ENCODE measurements at places on chromosomes 5 and 9.

- no peak for DNase-seq
Observed at GRCh38 chr5:44659334-44659733, 149.4 kb upstream of the MRPS30 start.

DNA sequence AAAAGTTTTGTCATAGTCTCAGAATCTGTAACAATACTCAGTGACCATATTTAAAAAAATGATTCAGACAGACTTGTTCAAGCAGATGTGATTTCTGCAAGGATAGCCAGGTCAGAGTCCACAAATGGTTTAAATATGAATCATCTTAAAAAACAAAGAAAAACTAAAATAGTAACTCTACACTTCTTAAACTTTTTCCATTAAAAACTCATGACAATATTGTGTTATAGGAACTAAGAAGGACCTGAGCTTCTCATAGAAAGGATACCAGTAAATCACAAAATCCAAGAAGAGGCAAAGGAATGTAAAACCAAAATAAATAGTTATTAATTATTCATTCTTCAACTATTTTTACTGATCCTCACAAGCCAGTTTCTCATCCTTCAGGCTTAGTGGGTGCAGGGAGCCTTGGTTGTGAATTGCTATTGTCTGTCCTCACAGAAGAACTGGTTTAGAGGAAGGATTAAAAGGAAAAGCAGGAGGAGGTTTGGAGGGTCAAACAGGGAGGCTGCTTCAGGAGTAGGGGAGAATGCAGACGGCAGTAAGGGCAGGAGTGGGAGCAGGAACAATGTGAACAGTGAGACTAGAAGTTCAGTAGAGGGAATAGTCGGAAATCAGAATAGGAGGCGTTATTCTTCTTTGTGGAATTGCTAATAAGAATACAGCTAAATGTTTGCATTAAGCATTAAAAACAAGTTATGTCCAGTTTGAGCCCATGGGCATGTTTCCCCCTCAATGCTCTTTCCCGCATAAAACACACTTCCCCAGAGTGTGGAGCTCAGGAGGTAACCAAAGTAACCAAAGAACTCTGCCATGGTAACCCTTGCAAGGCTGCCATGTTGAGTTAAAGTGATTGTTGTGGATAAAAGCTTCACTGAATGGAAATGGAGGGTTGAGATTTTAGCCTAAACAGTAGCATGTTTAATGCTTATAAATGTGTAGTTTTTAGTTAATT lies 110.7 kb downstream of the CCDC192 start:
- DNase-seq, result no peak

GRCh38 chr9:137175345-137175961 lies 3.6 kb upstream of the TMEM210 start:
- no peak for DNase-seq

- DNase-seq, result no peak
Observed at GRCh38 chr5:106376522-106376921, 1294.2 kb downstream of the EFNA5 start.

DNA sequence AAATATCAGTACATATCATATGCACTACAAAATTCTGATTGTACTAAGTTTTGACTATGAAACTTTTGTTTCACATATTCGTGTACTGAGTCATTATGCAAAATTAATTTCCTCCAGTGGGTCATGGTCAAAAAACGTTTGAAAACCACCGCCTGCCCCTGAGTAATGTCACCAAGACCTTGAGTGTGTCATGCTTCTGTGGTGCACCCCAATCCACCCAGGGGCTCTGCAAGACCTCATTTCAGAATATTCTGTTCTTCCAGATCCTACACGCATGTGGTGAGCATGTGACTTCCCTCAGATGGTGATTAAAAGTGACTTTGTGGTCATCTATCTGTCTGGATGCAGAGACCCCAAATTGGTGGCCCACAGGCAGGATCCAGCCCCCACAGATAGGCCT lies 31.0 kb downstream of the ABLIM3 start:
- DNase-seq, result no peak

- DNase-seq, result no peak
Observed at GRCh38 chr9:129698254-129698757, 32.9 kb downstream of the PRRX2 start.

GRCh38 chr5:97877588-97877987 lies 694.5 kb upstream of the RIOK2 start:
- no peak for DNase-seq

DNA sequence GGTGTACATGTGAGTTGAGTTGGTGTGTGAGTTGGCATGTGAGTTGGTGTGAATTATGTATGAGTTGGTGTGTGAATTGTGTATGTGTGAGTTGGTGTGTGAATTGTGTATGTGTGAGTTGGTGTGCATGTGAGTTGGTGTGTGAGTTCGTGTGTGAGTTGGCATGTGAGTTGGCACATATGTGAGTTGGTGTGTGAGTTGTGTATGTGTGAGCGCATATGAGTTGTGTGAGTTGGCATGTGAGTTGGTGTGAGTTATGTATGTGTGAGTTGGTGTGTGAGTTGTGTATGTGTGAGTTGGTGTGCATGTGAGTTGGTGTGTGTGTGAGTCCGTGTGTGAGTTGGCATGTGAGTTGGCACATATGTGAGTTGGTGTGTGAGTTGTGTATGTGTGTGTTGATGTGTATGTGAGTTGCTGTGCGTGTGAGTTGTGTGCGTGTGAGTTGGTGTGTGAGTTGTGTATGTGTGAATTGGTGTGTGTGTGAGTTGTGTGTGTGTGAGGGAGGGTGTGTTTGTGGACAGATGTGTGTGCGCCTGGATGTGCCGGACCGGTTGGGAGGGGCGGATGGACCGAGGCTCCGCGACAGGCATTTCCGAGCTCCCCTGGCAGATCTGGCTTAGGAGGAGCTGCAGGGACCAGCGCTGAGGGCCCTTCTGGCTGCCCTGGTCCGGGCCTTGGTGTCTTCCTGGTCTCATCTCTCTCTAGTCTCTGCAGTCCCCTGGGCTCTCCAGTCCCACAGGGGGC lies 162.5 kb upstream of the IER5L start:
- DNase-seq, result no peak

DNA sequence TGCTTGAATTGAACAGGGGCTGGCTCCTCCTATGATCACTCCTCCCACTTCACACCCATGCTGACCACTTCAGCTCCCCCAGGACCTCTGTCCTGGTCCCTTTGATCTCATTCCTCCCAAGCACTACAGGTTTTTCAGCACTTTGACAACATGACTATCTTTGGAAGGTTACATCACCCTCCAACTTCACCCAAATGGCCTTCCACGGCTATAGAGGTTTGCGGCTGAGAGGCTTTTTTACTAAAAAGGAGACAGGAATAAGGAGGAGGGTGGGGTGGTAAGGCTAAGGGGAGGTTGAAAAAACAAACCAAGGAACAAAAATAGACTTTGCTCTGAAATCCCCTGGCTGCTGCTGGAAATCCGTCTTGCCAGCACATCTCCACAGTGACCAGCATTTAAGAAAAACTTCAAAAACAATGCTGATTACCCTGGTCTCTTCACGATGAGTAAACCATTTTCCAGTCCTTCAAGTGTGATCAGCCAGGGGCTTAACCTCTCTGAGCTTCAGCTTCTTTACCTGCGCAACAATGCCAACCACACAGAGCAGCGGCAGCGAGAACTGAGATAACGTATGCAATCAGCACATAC lies 102.7 kb downstream of the DPYSL3 start:
- DNase-seq, result no peak

DNA sequence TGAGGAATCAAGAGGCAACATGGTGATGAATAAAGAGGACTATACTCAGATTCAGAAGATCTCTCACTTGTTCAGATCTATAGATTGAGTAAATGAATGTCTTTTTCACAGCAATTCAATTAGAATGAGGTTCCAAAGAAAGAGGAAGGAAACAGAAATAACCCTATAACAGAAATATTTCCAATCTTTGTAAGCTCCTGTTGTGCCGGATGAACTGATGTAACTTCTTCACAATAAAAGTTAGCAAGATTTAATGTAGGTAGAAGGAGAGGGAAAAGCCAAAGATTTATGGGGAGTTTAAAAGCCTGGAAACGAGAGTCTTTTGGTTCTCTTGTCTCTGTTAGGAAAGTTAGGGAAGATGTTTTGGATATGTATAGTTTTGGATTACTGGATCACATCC lies 92.1 kb downstream of the PBX3 start:
- DNase-seq, result no peak

GRCh38 chr5:173243831-173244305 lies 8.9 kb upstream of the NKX2-5 start:
- no peak for DNase-seq

GRCh38 chr9:133773889-133774655 lies 35.9 kb upstream of the SARDH start:
- DNase-seq, result no peak

GRCh38 chr5:150340614-150341255 lies 16.8 kb upstream of the TCOF1 start:
- no peak for DNase-seq

DNA sequence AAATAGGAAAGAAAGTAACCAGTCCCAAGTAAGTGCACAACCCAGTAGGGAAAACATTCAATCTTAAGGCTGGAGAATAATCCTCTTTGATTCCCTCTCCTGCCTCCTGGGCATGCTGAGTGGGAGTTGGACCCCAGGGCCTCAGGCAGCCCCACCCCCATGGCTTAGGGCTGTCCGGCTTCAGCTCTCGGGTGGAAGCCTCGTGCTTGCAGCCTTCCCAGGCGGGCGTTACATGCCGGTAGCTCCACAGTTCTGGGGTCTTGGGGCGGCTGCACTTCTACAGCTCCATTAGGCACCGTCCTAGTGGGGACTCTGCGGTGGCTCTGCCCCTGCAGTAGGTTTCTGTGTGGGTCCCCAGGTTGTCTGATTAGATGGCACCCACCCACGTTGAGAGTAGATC lies 10.1 kb downstream of the GLIPR2 start:
- no peak for DNase-seq

DNA sequence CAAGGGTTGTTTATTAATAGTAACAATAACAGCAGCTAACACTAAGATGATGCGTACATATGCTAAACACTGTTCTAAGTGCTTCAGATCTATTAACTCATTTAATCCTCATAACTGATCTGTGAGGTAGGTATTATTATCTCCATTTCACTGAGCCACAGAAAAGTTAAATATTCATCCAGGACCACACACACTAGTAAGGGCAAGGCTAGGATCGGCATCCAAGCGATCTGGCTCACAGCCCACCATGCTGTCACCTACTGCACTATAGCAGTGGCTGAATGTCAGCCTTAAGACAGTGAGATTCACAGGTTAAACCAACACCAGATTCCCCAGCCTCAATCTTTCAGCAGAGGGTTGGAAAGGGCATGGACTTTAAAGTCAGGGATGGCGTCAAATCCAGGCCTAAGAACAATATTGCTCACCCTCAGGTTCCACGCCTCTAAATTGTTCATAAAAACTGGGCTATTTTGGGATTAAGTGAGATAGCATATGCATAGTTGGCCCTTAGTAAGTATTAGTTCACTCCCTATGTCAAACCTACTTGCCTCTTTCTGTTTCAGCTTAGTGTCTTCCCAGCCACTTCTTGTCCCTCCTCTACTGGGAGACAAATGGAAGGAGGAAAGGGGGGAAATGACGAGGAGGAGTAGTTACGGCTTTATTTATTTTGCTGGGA lies 150.8 kb downstream of the MAPKAP1 start:
- no peak for DNase-seq

- no peak for DNase-seq
Observed at GRCh38 chr9:109107402-109108240, 12.1 kb downstream of the TMEM245 start.

- no peak for DNase-seq
Observed at GRCh38 chr5:38926121-38926520, 80.3 kb downstream of the OSMR start.

- no peak for DNase-seq
Observed at GRCh38 chr9:89544279-89544661, 46.4 kb upstream of the SEMA4D start.

- no peak for DNase-seq
Observed at GRCh38 chr9:87787735-87788134, 61.8 kb downstream of the CTSL start.
